ENCODE measurements at places on chromosomes 12 and 14.

- no peak for DNase-seq
Measured at GRCh38 chr12:89828575-89828974, 119.9 kb upstream of the ATP2B1 start.

- peak; percentile 28 for DNase-seq
Measured at GRCh38 chr12:89935850-89936249, 227.2 kb upstream of the ATP2B1 start.

DNA sequence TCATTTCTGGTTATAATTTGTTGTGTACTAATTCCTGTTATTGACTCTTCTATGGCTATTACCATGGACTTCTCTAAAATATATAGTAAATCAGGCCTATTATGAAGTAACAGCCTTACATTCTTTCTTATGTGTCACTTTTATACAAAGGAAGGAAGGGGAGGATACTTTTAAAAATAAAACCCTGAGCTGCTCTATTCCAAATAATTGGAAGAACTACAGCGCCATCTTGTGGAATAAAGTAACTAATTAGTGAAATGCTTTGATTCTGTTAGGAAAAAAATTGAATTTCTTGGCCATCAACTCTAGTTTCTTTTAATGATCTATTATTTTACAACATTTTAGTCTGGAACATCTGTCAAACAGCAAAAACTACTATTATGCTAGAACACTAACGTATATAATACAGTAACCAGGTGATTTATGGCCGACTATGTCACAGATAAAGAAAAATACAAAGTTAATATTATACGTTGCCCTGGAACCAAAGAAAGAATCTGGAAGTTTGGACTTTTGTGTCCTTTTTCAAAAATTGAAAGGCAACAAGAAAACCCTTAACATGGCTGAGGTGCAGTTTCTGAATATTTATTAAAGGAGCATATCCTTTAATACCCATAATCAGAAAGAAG, 55.0 kb upstream of the NELL2 start:
- no peak for DNase-seq

- DNase-seq = no peak
Measured at GRCh38 chr12:74656251-74656650, 118.6 kb downstream of the ATXN7L3B start.

- DNase-seq = no peak
Measured at GRCh38 chr12:40376533-40377267, 151.9 kb downstream of the LRRK2 start.

DNA sequence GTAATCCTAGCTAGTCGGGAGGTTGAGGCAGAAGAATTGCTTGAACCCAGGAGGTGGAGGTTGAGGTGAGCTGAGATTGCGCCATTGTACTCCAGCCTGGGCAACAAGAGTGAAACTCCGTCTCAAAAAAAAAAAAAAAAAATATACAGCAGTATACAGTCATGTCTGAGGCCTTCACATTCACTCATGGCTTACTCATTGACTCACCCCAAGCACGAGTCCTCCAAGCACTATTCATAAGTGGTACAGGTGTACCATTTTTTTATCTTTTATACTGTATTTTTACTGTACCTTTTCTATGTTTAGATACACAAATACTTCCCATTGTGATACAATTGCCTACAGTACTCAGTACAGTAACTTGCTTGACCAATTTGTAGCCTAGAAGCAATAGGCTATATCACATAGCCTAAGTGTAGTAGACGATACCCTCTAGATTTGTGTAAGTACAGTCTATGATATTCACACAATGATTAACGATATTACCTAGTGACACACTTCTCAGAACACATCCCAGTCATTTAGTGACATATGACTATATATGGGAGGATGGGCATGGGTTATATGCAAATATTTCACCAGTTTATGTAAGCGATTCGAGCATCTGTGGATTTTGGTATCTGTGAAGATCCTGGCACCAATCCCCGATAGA, 12.2 kb downstream of the LLPH start:
- no peak for DNase-seq

- DNase-seq = no peak
Measured at GRCh38 chr14:93029911-93030508, 85.7 kb downstream of the ITPK1 start.

DNA sequence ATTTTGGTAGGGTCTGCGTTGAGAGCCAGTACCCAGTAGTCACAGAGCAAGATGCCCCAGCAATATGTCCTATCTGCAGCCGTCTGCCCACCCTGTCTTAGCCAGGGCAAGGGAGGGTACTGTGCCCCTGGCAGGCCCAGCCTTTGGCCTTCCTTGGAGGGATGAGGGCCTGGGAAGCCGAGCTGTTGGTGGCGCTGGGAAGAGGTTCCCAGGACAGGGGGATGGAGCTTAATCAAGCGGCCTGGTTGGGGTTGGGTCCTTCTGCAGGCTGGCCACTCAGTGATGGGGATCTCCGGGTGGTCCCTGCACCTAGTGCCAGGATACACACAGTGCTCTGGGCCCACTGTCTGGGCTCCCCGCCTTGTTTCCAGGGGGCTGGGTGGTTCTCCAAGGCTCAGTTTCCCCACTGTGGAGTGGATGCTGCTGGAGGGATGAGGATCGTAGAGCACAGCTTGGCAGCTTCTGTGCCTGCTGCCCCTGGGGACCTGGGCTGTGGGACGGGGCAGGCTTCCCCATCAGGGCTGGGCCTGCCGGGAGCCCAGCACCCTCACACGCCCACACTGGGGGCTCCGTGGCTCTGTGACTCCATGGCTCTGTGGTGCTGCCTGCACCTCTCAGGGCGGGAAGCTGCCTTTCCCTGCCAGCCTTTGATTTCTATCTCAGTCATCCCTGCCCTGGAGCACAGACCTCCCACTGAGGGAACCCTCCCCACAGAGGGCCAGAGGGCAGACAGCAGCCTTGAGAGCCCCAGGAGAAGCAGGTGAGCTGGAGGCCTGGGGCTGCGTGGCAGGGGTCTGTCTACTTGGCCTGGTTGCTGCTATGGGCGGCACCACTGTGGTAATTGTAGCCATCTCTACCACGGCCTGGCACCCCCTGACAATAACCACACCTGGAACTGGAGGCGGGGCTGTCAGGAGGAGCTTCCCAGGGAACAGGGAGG, 357.0 kb downstream of the TMEM121 start:
- DNase-seq = no peak

GRCh38 chr14:45091710-45092109, 7.8 kb downstream of the PRPF39 start:
- DNase-seq = no peak

GRCh38 chr14:104573930-104574329, 5.6 kb upstream of the C14orf180 start:
- DNase-seq = no peak

- DNase-seq = no peak
Measured at GRCh38 chr12:131947482-131948027, 2.2 kb upstream of the EP400 start.

DNA sequence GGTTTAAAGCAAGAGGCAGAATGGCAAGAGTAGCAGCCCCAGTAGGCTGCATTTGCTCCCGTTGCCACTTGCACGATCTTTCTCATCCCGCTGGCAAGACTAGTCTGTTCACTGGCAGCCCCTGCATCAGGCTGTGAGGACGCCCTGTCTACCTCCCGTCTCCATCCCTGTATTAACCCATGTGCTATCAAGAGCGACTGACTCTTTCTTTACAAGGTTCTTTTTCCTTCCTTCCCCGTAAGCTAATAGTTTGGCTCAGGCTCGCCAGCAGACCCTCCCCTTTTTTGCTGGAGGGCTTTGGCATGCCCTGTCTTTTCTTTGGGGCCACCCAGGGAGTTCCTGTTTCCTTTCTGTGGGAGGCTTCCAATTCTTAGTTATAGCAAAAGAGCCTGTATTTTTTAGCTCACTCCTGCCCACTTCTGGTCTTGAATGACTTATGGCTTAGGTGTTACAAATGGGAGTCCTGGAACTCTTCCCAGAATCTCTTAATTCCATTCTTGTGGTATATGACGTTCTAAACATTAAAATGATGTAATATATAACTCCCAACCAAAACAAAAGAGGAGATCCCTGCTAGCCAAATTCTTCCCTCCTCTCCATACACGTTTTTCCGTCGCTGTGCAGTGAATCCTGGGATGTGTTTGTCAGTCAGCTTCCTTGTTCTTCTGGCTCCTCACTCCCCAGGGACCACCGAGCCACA, 149.0 kb downstream of the PRKCH start:
- no peak for DNase-seq

GRCh38 chr14:88554457-88555286, at the start of gene PTPN21:
PTPN21 (minus strand) TSS chr14:88555007; CDS start chr14:88550417, 4,590 bp downstream.
- DNase-seq = no peak

- no peak for DNase-seq
Measured at GRCh38 chr14:105878554-105878953, 352.2 kb downstream of the TMEM121 start.

GRCh38 chr12:24759155-24759554, 189.7 kb downstream of the BCAT1 start:
- DNase-seq = no peak

- no peak for DNase-seq
Measured at GRCh38 chr14:68976160-68977067, 2.7 kb downstream of the ACTN1 start.

DNA sequence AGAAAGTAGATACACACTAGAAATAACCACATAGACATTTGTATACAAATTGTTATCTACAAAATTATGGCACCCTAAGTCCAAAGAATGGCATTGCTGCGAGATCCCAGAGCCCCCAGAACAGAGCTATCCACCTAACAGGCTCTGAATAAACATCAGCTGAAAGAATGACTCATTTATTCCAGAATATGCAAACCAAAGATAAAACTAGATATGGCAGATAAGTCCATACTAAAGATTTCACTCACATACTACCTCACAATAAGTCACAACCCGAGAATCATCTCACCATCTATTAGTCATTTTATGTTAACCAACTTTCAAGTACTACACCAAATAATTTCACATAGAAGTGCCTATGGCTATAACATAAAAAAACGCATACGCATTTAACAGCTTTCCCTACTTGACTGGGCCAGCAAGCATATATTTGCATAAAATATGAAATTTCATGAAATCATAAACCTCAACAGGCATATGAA, 5.6 kb downstream of the CNIH1 start:
- DNase-seq = peak; percentile 40

DNA sequence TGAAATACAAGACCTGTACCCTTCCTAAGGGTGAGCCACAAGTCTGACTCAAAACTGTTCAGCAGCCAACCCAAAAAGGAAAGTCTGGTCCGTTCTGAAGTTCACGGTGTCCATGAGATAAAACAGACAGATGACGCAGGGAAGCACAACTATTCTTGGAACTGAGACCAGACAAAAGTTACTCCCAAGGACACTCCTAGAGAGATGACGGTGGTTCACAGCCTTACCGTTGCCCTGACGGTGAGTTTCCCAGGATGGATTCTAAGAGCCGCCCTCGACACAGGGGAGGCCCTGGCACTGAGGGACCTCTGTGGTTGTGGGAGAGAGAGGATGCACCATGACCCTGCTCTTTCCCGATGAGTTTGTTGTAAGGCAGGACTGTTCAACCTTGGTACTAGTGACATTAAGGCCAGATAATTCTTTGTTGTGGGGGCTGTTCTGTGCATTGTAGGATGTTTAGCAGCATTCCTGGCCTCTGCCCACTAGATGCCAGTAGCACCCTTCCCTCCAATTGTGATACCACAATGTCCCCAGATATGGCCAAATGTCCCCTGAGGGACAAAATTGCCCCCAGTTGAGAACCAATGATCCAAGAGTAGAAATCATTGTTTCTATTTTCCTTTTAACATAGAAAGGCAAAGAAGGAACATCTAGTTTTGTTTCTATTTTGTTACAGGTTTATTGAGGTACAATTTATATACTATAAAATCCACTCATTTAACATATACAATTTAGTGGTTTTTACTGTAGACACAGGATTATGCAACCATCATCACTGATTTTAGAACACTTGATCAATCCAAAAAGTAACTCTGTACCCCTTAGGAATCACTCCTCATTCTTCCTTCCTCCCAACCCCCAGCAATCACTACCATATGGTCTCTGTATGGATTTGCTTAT, 23.0 kb downstream of the OR10P1 start:
- DNase-seq = peak; percentile 30

DNA sequence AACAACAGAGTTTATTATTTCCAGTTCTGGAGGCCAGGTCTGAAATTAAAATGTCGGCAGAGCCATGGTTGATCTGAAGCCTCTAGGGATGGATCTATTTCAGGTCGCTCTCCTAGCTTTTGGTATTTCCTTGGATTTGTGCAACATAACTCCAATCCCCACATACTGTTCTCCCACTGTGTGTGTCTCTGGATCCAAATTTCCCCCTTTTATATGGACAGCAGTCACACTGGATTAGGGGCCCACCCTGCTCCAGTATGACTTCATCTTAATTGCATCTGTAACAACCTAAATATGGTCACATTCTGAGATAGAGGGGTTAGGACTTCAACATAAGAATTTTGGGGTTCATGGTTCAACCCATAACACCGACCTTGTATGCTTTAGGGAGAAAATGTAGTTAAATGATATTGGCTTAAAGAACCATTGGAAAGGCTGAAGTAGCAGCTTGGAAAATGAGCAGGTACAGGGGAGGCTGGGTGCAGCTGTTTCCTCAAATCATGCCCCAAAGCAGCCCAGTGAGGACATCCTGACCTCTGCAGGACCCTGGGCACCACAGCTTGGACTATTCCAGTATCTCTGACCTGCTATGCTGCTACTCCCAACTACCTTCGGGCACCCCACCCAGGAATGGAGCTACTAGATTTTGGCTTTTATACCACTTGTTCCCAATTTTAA, 13.9 kb upstream of the MDM2 start:
- DNase-seq = no peak

GRCh38 chr14:101812071-101812470, 50.6 kb downstream of the PPP2R5C start:
- DNase-seq = peak; percentile 45

GRCh38 chr12:75591628-75592027, 80.2 kb upstream of the KRR1 start:
- DNase-seq = no peak

GRCh38 chr12:97022536-97023230, 115.6 kb downstream of the NEDD1 start:
- no peak for DNase-seq

GRCh38 chr14:49051328-49052060, 534.7 kb downstream of the RPS29 start:
- DNase-seq = no peak

DNA sequence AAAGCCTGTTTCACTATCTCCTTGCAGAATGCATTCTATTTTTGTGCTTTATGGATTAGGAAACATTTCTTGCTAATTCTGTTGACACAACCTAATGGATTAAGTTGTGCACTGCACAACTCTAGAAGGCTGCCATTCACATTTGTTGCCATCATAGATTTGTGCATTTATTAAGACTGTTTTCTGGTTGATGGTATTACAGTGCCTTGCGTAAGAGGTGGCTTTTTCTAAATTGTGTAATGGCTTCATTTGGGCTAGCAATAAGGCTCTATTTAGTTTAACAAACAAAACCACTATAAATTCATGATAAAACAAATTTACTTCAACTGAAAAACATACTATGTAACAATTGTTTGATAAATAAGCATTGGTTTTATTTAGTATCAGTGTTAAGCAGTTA, 175.9 kb downstream of the TRHDE start:
- no peak for DNase-seq
